ENCODE measurements at places on chromosomes 2 and 18. TPM values are rescaled to one million over a fixed set of nuclear protein-coding genes. Genes with fewer than 3 reads are reported as not detected.

- ATAC-seq, result no peak
Observed at GRCh38 chr2:221767106-221768012, 195.3 kb upstream of the EPHA4 start.

- ATAC-seq, result peak; percentile 81
Observed at GRCh38 chr18:48922801-48923730, 27.7 kb downstream of the SMAD7 start.

DNA sequence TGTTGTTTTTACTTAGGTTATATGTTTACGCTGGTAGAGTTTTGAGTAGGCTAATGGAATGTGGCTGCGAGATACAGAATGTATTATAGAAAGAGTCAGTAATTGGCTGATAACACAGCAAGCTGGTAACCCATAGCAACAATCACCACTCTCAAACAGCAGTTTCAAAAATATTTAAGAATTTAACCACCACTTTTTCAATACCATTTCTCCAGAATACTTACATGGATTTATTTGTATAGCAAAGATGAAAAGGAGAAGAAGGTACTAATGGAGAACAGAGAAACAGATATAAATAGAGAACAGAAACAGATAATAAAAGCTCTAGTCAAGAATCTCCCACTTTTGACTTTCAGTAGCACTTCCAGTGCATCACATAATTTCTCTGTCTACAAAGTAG, 188.3 kb upstream of the SLC39A10 start:
- ATAC-seq, result no peak

DNA sequence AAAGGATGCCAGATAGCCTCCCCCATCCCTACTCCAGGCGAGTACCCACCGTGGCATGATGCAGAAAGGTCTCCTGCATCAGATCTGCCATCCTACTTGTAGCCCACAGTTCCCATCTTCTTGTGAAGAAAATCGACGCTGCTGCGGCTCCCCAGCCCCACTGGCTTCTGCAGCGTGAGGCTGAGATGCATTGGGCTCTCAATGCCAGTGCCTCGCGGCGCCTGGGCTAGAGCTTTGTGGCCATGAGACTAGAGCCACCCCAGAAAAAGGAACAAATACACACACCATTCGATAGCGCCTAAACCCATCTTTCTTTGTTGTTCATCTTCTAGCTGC, 2.8 kb downstream of the NOL4 start:
- no peak for ATAC-seq

The CD28 gene
- not detected for total RNA-seq

DNA sequence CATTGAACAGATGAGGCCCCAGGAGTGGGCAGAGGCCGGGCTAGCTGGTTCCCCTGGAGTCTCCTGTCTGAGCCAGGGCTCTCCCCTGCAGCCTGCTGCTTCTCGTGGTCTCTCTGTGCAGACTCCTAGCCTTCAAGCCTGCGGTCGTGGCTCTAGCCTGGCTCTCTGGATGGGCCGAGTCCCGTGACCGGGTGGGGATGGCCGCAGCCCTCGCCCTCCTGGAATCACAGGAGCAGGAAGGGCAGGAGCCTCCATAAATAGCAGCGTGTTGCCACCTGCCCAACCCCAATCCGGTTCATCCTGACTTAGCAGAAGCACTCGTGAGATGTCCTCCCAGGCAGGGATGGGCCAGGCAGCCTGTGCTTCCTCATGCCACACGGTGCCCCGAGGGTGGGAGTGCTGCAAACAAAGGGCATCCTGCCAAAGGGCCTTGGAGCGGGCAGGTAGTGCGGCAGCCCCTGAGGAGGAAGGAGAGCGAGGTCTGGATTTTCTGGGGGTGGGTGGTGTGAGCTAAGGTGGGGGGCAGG, 43.9 kb downstream of the FOSL2 start:
- no peak for ATAC-seq

DNA sequence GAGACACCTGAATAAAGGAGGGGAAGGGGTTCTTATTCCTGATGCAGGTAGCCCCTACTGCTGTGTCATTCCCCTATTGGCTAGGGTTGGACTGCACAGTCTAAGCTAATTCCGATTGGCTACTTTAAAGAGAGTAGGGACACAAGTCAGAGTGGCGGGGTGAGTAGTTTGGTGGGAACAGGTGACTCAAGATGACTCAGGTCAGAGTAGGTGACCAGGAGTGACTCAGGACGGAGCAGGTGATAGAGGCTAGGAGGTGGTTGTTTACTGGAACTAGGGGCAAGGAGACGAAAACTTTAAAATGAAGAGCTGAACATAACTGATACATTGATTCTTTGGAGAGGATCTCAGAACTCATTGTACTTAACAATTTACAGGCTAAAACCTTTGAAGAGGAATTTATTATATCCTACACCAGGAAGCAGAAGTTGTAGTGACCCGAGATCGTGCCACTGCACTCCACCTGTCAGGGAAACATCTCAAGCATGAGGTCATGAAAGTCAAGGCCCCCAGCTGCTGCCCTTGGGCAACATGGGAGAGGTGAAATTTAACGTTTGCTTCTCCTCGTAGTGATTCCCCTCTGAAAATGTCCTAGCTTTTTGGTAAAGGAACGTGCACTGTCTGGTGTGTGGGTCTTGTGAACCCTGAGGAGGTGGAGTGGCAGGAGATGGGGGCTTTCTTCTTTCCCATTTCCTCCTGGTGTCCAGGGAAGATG, 4.5 kb upstream of the CYP27A1 start:
- ATAC-seq, result no peak

- no peak for ATAC-seq
Observed at GRCh38 chr2:204669382-204669781, 124.1 kb downstream of the PARD3B start.

The NPPC gene
- 1.8 TPM for total RNA-seq

The PDCD1 gene
- total RNA-seq, result 0.19 TPM

DNA sequence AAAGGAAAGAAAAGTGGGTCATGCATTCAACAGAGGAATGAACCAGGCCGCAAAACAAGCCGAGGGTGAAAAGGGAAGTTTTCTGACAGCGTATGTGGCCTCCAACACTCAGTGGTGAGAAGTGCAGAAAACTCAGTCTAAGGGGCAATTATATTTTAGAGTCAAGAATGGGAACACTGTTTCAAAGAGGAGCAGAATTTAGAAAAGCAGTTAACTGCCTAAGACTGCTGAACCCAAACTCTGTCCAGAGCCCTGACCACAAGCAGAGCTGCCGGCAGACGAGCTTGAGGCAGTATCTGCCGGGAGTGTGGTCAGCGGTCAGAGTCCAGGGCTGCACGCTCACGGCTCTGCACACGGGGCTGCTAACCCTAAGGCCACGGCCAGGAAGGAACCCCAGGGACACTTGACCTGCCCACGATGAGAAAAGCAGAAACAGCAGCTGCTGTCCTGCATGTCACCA, 347.0 kb upstream of the ID2 start:
- ATAC-seq, result no peak
